ENCODE measurements at places on chromosomes 3 and 15.

DNA sequence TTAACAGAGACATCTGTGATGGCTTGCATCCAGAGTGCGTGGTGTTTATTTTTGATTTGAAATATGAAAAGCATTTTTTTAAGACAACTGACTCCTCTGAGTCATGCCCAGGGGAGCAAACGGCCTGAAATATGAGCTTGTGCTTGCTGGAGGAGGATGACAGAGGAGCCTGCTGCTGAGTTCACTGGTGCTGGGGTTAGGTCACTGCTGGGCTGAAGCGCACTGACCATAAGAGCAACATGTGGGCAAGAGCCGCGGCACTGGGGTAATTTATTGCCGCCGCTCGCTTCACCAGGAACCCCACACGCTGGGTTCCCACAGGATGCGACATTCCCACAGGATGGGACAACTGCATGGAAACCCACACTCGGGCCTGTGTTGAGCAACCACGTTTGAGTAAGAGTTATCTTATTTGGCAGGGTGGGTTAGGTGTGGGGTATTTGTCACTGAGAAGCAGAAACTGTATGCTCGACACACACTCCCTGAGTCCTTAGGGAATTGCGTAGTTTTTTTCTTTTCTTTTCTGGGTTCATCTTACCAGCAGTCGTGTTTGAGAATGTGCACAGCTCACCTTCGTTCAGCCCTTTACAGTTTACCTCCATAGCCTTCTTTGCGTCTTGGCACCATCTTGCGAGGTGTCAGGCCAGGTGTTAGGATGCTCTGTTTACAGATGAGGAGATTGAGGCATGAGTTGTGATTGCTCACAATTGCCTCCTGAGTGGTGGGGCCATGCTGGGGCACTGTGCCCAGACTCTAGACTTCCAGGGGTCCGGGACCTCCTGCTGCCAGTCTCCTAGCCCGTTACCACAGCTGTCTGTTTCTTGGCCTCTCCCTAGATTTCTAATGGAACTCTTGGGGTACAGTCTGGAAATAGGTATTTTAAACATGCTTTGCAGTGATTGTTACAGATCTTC, 60.4 kb downstream of the SMAD3 start:
- no peak for DNase-seq

GRCh38 chr3:51975852-51976549, 1.1 kb downstream of the ABHD14A start:
- no peak for DNase-seq

DNA sequence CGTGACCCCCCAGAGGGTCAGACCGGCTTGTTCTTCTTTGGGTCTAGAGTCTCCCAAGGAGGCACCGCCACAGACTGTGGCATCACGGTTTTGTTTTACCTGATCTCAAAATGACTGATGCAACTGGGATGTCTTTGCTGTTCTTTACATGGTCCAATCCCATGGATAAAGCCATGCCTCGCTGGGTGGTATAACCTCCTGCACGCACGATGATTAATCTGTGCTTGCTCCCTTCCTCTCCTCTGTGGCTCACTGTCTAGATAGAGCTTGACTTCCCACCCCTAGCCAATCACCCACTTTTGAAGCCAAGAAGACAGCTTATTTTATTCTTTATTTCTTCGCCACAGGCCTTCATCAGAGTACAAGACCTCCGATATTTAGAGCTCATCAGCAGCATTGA, 36.6 kb upstream of the RHO start:
- no peak for DNase-seq

- DNase-seq, result no peak
Observed at GRCh38 chr15:65086680-65087111, 10.2 kb downstream of the KBTBD13 start.

DNA sequence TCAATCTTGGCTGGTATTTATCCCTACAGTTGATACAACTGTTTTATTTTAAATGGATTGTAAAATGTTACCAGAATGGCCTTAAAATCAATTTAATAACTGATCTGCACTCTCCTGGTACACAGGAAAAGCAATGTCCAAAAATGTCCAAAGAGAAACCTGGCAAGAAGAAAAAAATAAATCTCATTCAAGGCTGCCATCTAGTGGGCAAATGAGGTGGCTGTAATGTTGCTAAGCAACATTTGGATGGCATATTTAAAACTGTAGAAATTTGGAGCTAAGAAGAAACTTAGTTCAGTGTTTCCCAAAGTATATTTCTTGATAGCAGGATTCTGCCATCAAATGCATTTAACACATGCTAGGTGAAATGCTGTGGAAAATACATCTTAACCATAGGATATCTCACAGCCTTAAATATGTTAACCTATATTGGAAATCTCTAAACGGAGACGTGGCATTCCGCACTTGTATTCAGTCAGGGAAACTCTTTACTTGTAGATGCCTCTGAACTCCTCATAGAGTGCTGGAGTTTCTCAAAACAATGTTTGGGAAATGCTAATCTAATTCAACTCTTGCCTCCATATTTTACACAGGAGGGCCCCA, 216.8 kb downstream of the ERC2 start:
- no peak for DNase-seq

DNA sequence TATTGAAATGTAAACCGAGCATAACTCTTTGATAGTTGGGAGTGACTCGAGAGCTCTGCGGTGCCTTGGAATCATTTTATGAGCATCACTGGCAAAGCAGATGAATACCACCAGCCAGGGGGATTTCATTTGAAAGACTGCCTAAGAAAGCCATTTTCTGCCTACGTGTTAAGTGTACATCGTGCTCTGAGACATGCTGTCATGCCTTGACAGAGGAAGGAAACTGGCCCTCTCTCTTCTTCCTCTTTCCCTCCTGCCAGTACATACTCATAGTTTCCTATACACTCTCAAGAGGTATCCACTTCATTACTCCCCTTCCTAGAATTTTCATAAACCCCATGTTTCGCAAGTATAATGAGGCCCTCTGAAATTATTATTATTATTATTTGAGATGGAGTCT, 8.8 kb downstream of the BCL2A1 start:
- no peak for DNase-seq

GRCh38 chr3:182451871-182452270, 341.4 kb upstream of the ATP11B start:
- DNase-seq, result no peak

- DNase-seq, result no peak
Observed at GRCh38 chr15:39438260-39438659, 142.6 kb upstream of the THBS1 start.

DNA sequence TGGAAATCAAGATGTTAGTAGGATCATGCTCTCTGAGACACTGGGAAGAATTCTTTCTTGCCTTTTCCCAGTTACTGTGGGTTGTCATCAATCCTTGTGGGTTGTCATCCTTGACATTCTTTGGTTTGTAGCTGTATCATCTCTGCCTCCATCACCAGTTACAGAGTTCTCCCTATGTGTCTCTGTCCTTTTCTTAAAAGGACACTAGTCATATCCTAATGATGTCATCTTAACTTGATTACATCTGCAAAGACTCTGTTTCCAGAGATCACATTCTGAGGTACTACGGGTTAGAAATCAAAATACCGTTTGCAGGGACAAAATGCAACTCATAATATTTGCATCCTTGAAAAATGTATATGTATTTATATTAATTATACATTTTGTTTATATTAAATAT, 500.4 kb downstream of the ZBBX start:
- no peak for DNase-seq

DNA sequence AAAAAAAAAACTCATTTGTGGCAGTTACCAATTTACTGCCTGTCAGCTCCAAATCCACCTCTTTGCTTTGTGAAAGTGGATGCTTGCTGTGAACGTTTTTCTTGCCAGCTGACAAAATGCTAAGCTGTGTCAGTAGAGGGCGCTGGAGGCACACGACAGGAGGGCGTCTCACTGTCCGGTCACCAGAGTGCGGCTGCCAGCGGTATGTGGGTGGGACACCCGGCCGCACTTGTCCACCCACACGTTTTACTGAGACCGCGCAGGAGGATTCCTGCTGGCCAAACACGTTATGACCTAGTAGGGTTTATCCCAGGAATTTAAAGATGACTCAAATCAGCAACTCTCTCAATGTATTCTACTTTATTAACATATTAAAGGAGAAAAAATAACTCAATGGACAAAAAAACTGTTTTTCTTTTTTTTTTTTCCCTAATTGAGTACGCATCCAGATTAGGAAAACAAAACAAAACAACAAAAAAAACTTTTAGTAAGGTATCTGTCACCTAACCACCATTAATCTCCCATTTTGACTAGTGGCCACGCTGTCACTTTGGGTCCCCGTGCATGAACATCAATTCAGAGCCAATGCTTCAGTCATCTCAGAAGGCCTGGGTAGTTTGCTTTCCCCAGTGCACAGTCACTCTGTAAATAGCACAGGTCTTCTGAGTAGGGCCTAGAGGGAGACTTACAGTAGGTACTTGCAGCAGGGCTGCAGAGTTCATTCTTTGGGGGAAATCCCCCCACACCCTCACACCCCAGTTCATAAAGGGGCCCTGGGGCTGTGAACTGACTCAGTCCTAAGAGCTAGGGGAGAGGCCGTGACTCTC, 43.8 kb upstream of the RPL35A start:
- peak; percentile 34 for DNase-seq

DNA sequence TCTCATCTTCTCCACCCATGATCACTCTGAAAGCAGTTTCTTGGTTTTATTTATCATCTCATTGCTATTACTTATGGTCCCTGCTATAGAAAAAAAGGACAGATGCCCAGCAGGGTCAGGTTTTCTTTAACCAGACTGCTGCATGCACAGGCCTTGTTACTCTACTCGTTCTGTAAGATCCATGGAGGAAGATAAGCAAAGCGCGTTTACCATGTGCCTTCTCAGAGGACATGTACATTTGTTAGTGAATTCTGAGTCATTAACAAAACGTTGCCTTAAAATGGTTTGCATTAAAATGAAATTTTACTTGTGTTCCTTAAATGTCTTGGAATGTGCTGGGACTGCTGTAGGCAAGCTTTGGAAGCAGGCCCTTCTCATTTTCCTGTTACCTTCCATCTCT, 657.3 kb upstream of the KCNMB2 start:
- no peak for DNase-seq

GRCh38 chr3:60036803-60037202, 987.0 kb upstream of the CFAP20DC start:
- no peak for DNase-seq

- DNase-seq, result no peak
Observed at GRCh38 chr15:39451121-39451688, 129.7 kb upstream of the THBS1 start.

GRCh38 chr3:184784731-184785500, 27.1 kb upstream of the VPS8 start:
- DNase-seq, result no peak

GRCh38 chr3:116863822-116864589, 154.4 kb downstream of the TUSC7 start:
- no peak for DNase-seq

DNA sequence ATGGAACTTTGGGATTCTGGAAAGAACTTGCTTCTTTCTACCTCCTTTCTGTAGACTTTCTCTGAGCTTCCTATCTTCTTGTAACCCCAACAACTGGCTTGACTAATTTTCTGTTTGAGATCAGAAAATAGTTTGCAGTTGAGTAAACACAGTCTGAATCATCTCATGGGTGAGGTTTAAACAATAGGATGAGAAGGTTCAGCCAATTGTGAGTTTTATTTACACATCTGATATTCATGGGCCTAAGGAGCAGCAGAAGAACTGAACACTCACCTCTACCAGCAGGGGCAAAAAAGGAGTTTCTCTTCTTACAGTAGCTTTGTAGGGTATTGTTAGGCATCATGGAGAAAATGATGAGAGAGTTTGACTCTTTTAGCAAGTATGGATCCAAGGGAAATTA, 54.2 kb downstream of the DTWD1 start:
- DNase-seq, result no peak

- DNase-seq, result no peak
Observed at GRCh38 chr3:121515862-121516261, 29.9 kb downstream of the POLQ start.

DNA sequence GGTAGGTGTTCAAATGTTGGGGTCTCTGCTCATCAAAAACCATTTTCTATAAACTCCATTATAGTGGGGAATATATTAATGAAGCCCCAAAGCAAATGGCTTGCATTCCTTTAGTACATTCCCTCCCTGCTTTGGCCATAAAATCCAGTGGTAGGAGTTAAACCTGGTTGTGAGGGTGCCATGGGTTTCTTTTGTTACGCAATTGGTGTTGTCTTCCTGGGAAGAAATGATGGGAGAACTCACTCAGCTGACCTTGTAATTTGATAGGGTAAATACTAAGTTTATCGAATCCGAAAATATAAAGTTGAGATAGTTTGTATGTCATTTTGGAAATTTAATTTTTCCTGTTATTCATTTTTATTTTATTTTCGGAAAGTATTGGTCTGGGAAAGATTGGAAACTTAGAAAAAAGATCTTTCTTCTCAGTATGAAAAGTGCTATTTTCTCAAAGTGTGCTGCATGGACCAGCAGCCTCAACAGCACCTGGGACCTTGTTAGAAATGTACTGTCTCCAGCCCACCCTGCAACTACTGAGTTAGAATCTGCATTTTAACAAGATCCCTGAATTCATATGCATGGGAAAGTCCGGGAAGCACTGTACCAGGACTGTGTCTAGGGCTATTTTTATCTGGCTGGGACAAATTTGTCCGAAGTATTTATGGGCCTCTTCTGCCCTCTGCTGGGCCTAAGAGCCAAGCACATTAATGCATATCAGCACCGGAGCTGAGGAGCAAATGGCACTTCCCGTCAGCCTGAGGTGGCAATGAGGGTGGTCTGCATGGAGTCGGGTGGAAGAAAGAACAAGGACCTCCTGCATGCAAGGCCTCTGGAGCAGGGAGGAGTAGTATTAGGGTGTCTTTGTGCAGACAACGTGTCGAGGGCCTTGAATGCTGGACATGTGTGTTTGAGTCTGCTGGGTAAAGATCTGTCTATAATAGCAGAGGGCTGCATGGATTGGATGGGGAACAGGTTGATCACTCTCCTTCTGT, 54.7 kb downstream of the FAM81A start:
- DNase-seq, result peak; percentile 28

DNA sequence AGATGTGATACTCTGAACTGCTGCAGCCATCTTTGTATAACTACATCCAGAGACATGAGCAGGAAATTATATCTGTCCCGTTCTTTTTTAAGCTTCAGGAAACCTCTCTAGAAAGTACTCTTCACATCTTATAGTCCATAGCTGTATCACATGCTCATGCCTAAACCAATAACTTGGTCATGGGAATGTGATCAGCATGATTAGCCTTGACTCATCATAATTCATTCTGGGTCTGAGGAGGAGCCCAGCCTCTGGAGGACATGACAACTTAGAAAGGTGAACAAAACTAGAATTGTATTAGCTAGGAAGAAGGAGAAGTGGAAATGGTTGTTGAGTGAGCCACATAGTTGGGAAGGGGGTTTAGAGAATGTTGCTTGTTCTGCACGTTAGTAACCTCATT, 12.9 kb downstream of the PPM1L start:
- DNase-seq, result no peak

GRCh38 chr15:60536314-60536713, 57.4 kb upstream of the ICE2 start:
- DNase-seq, result no peak

Measured in activated CD8-positive, alpha-beta memory T cell treated with anti-CD3 and anti-CD28 coated beads for 1 hour (primary cell).